Activated T-helper 1 cell treated with anti-CD3 and anti-CD28 coated beads, Interleukin-12 subunit alpha, Interleukin-12 subunit beta, Interleukin-2, Interleukin-4 antibody, amounts not matched to agents 30 ng/mL and 10 ng/mL and 1 ng/mL, durations not matched to agents 14 hours and 24 hours and 36 hours (primary cell): ENCODE measurements at places on chromosomes 16 and 17. TPM values are rescaled to one million over a fixed set of nuclear protein-coding genes. Genes with fewer than 3 reads are reported as not detected.
A peak's percentile ranks its signal among the peaks of the same experiment; 100 is the strongest.

DNA sequence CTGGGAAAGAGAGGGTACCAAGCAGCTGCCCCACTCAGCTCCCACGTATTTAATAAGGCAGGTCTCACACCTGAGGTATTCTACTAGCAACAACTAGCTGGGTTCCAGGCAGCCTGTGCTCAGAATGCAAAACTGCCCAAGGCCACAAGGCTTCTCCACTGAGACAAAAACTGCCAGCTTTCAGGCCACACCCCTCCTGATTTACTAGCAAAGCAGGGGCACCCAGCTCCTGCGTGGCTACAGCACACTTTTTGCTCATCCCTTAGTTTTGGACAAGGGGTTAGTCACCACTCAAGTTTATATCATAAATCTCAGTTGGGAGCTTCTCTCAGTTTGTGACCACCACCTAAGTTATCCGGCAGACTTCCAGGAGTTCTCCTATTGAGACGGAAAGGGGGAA, 494.6 kb downstream of the CDH11 start:
- H3K27me3 ChIP-seq, result no peaks in the 10 kb centered on the region
- DNase-seq, result no peak
- H3K27ac ChIP-seq, result no peak overlapping the region
- H3K4me3 ChIP-seq, result no peak overlapping the region
- no peaks in the 10 kb centered on the region for H3K36me3 ChIP-seq

GRCh38 chr17:66803474-66803951, 31.4 kb upstream of the CACNG5 start:
- H3K27ac ChIP-seq, result no peak overlapping the region
- H3K36me3 ChIP-seq, result peaks cover 29% of the 10 kb centered on the region
- no peak for DNase-seq
- no peaks in the 10 kb centered on the region for H3K4me1 ChIP-seq

DNA sequence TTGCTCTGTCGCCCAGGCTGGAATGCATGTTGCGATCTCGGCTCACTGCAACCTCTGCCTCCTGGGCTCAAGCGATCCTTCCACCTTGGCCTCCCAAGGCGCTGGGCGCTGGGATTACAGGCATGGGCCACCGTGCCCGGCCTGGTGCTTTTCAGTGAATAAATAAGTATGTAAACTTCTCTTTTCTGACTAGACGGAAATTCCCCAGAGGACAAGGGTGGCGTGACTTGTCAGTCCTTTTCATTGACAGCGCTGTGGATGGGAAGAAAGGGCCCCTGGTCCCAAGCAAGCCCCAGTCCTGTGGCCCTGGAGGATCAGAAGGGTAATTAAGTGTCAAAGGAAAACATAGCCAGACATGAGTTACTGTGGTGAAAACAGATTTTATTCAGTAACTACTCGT, 9.6 kb upstream of the SPN start:
- no peak overlapping the region for H3K27ac ChIP-seq
- H3K36me3 ChIP-seq, result no peaks in the 10 kb centered on the region
- H3K27me3 ChIP-seq, result peaks cover 3% of the 10 kb centered on the region
- H3K4me3 ChIP-seq, result no peak overlapping the region
- DNase-seq, result no peak
- H3K4me1 ChIP-seq, result peaks cover 8% of the 10 kb centered on the region

DNA sequence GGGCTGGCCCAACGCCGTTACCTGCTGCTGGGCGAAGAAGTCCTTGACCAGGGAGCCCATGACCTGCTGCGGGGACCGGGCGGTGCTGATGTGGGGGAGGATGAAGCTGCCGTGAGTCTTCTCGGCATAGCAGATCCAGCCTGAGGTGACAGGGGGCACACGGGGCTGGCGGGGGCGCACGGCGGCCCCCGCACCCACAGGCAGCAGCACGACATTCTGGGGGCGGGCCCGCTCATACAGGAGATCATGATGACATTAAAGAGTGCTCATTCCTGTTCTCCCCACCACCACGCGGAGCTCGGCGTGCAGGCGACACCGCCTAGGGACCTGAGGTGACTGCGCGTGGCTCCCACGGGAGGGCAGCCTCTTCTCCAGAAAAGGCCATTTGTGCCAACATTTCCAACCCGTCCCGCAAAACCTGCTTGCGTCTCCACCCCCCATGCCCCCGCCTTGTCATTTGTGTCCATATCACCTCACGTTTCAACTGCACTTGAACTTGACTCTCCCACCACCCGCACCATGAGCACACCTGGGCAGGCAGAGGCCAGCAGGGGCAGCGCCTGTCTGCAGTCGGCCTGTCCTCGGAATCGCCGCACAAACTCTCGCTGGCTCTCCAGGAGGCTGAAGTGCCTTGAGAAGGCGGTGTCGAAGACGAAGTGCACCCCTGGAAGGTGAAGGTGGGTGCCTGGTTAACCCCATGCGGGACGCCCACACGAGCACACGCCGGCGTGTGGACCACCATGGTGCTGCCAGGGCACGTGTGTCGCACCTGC, 6.4 kb downstream of the CIAO3 start:
- peaks cover 17% of the 10 kb centered on the region for H3K36me3 ChIP-seq
- no peak for DNase-seq
- no peak overlapping the region for H3K4me3 ChIP-seq
- no peaks in the 10 kb centered on the region for H3K27me3 ChIP-seq
- no peak overlapping the region for H3K27ac ChIP-seq
- H3K4me1 ChIP-seq, result peaks cover 17% of the 10 kb centered on the region

DNA sequence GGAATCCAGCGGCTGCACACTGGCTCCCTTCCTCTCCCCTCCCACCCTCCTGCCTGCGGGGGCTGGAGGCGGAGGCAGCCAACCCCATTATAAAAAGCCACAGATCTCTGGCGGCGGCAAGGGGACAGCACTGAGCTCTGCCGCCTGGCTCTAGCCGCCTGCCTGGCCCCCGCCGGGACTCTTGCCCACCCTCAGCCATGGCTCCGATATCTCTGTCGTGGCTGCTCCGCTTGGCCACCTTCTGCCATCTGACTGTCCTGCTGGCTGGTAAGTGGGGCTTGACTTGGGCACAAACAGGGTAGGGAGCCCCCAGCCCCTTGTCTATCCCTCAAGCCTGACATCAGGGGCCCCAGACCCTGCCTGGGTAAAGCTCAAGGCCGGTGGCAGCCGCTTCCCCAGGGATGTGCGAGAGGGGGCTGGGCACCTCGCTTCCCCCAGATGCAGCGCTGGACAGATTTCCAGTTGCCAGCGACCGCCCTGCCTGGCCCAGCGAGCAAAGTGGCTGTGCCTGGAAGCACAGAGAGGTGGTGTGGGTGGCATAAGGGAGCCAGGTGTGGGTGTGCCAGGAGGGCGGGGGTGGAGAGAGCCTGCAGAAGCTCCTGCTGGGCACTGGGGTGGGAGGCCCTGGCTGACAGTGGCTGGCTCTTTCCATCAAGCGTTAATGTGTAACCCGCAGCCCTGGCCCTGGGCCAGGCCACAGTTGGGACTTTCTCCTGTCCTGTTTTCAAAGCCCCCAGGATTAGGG, at the start of gene CX3CL1:
TSS of gene CX3CL1 (plus strand) at position 119 of the 745 bp plus-strand sequence. CDS start at position 198, 79 bp downstream.
- H3K36me3 ChIP-seq, result no peaks in the 10 kb centered on the region
- H3K4me3 ChIP-seq, result no peak within 1 kb of the TSS
- H3K27ac ChIP-seq, result no peak within 1 kb of the TSS
- peaks cover 11% of the 10 kb centered on the region for H3K4me1 ChIP-seq
- no peak for DNase-seq
- no peaks in the 10 kb centered on the region for H3K27me3 ChIP-seq

- peaks cover 9% of the 10 kb centered on the region for H3K4me1 ChIP-seq
- H3K27ac ChIP-seq, result no peak overlapping the region
- H3K36me3 ChIP-seq, result peaks cover 13% of the 10 kb centered on the region
- H3K4me3 ChIP-seq, result no peak overlapping the region
- DNase-seq, result no peak
Measured at GRCh38 chr17:1773696-1774181, 11.9 kb downstream of the SERPINF1 start.

DNA sequence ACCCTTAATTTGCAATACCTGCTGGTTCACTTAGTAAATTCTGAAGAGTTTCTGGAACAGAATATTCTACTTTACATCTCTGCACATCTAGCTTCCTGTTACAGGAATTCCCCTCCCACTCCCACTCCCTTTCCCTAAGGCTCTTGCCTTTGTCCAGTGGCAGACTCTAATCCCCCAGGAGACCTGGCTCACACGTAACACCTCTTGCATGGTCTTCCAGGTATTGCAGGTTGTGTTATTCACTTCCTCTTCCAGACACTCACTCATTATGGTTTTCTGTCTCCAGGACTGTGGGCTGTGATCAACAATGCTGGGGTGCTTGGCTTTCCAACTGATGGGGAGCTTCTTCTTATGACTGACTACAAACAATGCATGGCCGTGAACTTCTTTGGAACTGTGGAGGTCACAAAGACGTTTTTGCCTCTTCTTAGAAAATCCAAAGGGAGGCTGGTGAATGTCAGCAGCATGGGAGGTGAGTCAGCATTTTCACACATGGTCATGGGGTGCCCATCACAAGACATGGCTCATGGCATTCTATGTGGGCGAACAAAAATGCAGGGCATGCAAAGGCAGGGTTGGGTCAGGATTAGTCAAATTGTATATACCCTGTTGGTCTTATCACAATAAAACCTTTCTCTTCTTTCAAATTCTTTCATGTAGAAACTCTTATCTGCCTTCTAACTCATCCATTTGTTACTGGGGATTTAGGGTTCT, 35.8 kb downstream of the HSD17B2 start:
- H3K36me3 ChIP-seq, result no peaks in the 10 kb centered on the region
- no peak overlapping the region for H3K27ac ChIP-seq
- no peak for DNase-seq
- no peaks in the 10 kb centered on the region for H3K27me3 ChIP-seq
- H3K4me3 ChIP-seq, result no peak overlapping the region

DNA sequence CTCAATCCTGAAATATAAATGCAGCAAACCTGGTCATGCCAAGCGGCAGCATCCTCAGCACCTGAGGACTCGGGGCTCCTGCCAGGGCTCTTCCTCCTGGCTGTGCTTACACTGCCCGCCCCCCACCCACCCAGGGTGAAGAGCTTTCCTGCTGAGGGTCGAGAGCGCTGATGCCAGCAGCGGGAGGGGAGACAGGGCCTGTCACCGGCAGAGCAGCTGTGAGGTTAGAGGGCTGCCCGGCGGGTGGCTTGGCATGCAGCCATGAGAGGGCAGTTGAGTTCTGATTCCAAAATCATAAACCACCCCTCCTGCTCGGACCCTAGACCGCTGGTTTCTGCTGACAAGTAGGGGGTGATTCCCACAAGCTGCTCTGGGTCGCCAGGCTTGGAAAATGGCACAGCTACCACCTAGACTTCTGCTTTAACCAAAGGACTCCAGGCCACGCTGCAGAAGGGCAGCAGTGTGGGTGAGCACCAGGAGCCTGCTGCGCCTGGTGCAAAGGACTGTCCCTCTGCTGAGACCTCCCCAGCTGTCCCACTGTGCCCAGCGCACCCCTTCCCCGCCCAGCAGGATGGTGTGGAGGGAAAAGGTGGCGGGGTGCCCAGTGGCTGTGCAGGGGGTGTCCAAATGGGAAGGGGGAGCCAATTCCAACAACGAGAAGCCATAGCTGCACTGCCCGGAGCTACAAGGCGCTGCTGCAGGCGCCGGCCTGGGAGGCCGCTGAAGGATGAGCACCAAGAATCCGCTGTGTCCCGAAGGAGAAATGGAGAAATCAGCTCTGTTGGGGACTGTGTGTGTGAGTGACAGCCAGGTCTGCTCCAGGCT, 26.6 kb downstream of the MXRA7 start:
- DNase-seq, result no peak
- H3K36me3 ChIP-seq, result no peaks in the 10 kb centered on the region
- no peak overlapping the region for H3K4me3 ChIP-seq
- H3K27ac ChIP-seq, result no peak overlapping the region

Gene TEX19
- 0.10 TPM in 1 of 2 replicates, not detected in the other for total RNA-seq

- H3K4me3 ChIP-seq, result peak overlapping the region; percentile 24
- peaks cover 38% of the 10 kb centered on the region for H3K4me1 ChIP-seq
- no peak for DNase-seq
- no peaks in the 10 kb centered on the region for H3K27me3 ChIP-seq
Measured at GRCh38 chr16:22210854-22211253, 4.8 kb downstream of the EEF2K start.

Gene SEZ6
- not detected in 2 replicates for total RNA-seq

DNA sequence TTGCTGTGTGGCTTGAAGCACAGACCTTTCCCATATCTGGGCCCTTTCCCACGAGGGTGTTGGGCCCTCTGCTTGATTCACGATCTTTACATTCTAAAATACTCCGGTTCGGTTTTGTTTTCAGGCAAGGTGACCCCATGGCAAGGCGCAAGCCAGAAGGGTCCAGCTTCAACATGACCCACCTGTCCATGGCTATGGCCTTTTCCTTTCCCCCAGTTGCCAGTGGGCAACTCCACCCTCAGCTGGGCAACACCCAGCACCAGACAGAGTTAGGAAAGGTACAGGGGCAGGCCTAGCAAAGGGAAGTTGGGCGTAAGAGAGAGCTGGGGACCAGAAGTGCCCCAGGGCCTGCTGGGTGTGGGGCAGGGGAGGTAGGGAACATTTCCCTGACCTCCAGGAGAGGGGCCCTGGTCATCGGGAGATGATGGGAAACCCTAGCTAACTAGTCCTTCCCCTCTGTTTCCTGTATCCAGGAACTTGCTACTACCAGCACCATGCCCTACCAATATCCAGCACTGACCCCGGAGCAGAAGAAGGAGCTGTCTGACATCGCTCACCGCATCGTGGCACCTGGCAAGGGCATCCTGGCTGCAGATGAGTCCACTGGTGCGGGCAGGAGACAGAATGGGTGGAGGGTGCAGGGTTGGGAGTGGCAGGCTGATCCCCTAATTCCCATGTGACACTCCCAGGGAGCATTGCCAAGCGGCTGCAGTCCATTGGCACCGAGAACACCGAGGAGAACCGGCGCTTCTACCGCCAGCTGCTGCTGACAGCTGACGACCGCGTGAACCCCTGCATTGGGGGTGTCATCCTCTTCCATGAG, 1.4 kb downstream of the ALDOA start:
- H3K36me3 ChIP-seq, result peaks cover 44% of the 10 kb centered on the region
- H3K27ac ChIP-seq, result peak overlapping the region; percentile 79
- H3K4me1 ChIP-seq, result peaks cover 29% of the 10 kb centered on the region
- H3K4me3 ChIP-seq, result peak overlapping the region; percentile 99
- DNase-seq, result no peak
- peaks cover 1% of the 10 kb centered on the region for H3K27me3 ChIP-seq

DNA sequence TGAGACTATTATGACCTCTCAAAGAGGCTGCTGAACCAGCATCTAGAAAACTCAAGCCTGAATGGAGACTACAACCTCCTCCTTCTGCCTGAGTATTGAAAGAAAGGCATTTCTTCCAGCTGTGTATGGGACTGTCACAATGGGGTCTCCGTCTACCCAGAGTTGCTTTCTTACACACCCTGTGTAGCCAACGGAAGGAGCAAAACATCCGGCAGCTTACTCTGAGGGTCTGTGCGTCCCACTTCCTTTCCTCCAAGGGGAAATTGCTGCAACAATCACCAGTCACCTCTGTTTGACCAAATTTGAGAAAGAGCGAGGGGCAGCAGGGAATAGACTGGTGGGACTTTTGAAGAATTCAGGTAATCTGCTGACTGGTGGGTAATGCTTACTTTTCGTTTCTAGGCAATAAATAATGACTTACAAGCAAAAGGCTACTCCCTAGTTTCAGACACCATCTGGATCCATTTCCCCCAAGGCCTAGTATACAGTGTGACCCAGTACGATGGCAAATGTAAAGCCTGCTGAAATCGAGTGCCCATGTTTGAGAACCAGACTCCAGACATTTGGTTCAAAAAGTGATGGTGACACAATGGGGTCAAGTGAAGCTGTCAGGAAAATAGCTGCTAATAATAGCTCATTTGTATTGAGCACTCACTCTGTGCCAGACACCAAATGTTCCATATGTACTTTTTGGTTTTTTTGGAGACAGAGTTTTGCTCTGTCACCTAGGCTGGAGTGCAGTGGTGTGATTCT, 81.7 kb downstream of the YPEL2 start:
- H3K36me3 ChIP-seq, result no peaks in the 10 kb centered on the region
- H3K4me1 ChIP-seq, result peaks cover 8% of the 10 kb centered on the region
- no peak for DNase-seq
